Neural progenitor cell (in vitro differentiated cells): ENCODE measurements at places on chromosomes 3 and 15.

GRCh38 chr3:119778811-119779210, 3.1 kb upstream of the NR1I2 start:
- no peak for DNase-seq

DNA sequence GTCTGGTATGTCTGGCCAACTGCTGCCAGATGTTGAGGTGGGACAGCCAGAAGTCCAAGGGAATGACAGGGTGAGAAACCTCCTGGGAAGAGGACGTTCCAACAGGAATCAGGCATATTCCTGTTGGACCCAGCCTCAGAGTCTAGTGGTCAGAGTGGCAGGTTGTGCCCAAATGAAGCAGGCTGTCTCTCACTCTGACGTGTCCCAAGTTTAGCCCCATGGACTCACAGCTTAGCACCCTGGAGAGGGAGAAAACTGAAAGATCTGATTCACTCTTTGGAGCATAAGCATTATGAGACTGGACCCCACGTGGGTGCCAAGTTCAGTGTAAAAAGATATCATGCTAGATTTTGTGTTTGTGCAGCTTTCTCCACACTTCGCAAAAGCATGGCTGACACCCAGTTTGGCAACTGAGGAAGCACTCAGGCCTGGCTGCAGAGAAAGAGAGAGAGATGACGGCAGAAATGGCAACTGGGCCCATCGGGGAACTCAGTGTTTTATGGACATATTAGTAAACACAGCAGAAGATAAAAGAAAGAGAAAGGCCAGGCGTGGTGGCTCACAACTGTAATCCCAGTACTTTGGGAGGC, 88.2 kb upstream of the LMCD1 start:
- DNase-seq, result no peak

GRCh38 chr3:30449290-30449632, 157.1 kb upstream of the TGFBR2 start:
- DNase-seq, result no peak

DNA sequence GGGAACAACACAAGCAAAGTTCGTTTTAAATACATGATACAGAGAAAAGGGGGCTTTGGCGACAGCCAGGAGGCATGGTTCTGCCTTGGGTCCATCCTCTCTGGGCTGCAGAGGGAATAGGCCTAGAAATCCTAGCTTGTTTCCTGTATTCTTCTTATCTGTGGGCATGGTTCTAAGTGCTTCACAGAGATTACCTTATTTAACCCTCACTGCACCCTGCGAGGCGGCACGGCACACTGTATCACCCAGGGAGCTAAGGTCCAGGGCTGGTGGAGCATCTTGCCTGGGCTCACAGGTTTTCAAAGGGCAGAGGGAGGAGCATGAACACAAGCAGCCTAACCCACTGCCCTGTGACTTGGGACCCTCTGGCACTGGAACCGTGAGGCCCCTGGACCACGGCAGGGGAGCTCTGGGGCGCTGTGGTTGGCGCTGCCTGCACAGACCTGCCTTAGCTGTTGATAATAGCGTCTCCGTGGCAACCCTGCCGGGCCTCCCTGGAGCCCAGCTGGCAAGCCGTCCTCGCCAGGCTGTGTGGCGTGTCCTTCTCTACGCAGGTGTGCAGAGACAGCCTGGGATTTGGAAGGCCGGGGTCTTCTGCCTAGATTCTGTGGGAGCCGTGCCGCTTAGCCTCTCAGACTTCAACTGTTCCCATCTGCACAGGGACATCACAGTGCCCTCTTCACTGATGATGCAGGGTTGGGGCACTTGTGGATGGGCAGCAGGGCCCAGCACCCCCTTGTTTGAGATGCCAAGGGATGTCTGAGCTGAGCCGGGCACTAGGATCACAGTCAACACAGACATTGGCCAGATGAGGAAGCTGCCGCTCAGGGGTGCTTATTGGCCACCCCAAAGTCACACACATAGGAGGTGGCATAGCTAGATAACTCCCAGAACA, 154.6 kb upstream of the TLE3 start:
- DNase-seq, result no peak

DNA sequence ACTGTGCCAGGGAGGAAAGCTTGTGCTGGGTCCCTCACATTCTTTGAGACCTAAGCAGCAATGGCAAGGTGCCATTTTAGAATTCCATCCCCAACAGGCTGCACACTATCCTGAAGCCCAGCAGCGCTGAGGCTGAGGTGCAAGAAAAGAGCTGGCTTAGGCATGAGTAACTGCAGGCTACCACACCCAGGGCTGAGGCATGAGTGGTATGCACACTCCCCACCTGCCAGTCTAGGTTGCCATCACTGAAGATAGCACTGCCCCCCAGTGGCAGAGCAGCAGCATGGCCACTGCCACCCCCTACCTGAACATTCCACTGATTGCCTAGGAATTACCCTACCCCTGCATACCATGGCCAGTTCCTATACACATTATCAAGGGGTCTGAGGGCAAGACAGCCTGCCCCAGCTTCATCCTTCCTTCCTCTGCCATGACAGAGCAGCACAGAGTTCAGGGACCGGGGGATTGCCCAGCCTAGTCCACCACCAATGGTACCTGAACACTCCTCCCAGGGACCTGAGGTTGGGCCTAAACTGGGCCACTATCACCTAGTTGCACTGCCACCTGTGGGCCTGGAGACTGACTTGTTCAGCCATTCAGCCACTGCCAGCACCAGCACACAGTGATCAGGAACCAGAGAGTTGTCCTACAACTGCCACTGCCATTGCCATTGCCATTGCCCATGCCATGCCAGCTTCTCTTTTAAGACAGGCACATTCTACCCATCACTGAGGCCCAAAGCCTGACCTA, 129.8 kb downstream of the SATB1 start:
- peak; percentile 81 for DNase-seq

GRCh38 chr3:10912786-10913185, 79.8 kb upstream of the SLC6A1 start:
- DNase-seq, result no peak

- DNase-seq, result no peak
Observed at GRCh38 chr15:42107473-42107872, 13.1 kb upstream of the PLA2G4D start.

DNA sequence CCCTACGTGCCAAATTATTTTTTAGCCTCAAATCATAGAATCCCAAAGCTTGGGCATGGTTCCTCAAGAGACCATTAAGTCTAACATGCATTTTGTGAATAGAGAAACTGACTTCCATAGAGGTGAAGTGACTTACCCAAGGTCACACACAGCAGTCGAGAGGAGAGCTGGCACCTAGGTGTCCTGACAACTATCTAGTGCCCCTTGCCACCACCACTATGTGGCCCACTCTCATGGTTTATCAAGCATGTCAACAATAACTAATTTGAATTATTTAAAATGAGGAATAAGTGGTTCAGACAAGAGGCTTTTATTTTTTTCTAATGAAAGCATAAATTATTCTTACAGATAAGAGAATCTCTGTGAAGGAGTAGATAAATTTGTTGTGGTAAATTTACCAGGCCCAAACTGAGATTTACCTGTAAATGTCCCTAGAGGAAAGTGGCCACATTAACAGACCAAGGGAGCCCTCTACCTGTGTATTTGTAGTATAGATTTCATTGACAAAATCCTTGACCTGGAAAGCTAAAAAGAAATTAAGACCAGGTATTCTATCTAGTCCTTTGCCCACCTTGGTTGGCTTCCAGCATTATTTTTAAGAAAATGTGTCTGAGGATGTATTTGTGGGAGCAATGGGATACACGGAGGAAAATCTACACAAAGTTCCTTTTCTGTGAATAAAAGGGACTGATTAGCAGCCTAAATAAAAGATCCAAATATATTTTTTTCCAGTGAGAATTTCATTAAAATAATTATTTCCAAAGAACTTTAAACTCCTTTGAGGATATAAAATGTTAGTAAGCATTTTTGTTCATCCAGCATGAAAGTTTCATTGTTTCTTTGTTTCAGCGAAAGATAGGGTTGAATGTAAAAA, 49.1 kb downstream of the IQCH start:
- peak; percentile 57 for DNase-seq

DNA sequence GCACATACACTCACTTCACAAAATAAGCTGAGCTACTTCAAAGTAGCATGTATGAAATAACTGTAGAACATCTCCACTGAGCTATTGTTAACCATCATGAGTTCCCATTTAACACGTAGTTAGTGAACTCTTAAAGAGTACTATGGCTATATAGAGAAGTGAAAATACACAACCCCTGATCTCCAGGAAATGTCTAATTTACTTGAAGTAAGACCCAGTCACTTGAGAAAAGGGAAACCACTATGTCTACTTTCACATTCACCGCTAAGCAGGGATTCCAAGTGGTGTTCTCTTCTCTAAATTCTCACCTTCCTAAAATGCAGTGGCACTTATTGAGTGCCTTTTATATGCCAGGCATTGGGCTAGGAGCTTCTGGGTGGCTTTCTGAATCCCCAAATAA, 35.0 kb upstream of the COLQ start:
- DNase-seq, result no peak

DNA sequence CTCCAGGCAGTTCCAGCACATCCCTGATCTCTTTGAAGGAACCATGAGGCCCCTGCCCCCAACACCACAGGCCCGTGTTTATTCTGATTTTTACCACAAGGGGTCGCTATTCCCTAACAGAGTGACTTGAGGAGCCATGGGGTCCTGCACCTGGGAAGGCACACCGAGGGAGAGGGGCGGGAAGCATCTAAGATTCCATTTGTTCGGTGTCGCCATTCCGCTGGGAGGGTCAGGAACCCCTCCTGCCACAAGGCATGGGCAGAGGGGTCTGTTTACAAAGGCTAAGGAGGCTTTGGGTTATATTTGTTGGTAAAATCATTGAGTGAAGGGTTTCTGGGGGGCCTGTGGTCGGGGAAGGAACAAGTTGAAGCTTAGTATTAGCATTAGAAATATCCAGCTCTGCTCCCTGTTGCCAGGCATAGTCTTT, 77.1 kb downstream of the WDR76 start:
- peak; percentile 90 for DNase-seq

DNA sequence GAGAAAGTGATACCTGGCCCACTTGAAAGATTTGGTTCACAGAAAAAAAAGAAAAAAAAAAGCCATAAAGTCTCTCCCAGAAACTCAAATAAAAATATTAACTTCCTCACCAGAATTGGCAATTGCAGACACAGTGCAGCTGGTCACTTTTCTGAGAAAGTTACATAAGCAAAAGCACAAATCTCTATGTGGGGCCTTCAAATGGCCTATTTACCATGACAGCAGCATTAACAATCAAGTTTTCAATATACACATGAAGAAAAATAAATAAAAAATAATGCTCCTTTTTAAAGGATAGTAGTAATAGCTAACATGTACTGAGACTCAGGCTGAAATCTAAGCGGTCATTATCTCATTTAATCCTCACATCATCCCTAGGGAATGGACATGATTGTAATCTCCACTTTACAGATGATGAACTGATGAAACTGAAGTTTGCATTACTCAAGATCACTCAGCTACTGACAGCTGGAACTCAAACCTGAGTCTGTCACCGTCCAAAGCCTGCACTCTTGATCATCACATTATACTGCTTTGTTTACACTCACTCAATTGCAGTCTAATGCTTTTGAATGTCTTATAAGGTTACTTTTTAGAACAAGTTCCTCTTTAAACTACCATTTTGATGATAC, 3.3 kb downstream of the NPTN start:
- DNase-seq, result no peak

DNA sequence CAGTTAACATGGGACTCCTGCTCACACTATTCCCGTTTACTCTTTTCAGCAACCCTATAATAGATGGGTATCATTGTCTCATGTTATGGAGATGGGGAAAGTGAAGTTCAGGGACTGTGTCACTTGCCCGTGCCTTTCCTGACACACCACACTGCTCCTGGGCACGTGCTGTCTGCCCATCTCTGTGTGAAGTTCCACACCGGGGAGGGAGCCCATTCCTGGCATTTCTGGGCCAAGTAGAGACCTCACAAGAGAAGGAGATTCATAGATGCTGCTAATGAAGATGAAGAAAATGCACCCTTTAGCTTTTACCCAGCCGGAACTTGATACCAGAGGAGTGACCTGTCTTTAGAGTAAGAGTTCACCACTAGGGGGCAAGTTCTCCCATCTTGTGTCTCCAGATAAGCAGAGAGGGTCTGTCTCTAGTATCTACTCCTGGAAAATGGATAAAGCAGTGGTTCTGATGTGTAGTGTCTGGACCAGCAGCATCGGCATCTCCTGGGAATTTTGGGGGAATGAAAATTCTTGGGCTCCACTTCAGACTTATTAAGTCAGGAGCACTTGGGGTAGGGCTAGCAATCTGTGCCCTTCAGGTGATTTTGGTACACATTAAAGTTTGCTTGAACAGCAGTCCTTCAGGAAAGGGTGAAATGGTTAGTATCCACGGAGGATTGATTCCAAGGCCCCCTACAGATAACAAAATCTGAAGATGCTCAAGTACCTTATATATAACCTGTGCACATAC, 2.0 kb upstream of the TOPBP1 start:
- peak; percentile 83 for DNase-seq

GRCh38 chr3:195815169-195815771, 3.5 kb upstream of the MUC4 start:
- peak; percentile 9 for DNase-seq

- DNase-seq, result no peak
Observed at GRCh38 chr15:69841113-69841828, 256.4 kb downstream of the TLE3 start.

- no peak for DNase-seq
Observed at GRCh38 chr3:34584971-34585370, 786.5 kb downstream of the PDCD6IP start.

DNA sequence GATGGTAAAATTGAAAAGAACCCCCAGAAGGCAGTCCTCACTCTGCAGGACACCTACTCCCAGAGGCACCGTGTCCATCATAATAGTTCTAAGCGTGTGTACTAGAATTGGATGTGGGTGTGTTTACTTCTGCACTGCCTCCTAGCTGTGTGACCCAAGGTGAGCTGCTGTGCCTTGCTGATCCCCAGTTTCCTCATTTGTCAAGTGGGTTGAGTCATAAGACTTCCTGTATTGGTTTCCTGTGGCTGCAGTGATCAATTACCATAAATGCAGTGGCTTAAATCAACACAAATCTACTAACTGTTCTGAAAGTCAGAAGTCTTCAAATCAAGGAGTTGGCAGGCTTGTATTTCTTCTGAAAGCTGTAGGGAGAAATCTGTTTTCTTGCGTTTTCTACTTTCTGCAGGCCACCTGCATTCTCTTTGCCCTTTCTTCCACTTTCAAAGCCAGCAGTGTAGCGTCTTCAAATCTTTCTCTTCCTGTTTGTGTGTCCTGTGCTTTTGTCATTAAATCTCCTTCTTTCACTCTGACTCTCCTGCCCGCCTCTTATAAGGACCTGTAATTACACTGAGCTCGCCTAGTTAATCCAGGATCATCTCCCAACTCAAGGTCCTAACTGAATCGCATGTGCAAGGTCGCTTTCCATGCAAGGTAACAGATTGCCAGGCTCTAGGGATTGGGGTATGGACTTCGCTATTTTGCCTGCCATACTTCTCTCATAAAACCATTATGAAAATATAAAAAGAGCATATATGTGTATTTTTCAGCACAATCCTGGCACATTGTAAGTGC, 59.0 kb downstream of the RORA start:
- DNase-seq, result peak; percentile 16

DNA sequence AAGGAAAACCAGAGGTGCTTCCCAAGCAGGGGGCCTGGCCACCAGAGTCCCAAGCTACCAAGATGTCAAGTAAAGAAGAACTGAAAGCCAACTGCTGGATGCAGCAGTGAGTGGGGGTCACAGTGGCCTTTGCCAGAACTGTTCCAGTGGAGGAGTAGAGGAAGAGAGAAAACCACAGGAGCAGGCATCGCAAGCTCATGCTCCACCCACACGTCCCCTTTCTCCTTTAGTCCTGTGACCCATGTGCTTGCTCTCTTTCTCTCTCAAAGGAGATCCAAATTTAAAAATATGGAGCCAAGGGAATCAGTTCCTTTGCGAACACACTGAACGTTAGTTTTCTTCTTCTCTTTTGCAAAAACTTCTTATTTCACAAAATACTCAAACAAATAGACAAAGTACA, 12.4 kb upstream of the ABHD2 start:
- no peak for DNase-seq

- DNase-seq, result peak; percentile 66
Observed at GRCh38 chr3:105368566-105369499, 2.1 kb downstream of the ALCAM start.
